GOT3 (cell line): ENCODE measurements at places on chromosomes 13 and 19.

- DNase-seq: no peak
Observed at GRCh38 chr13:47126432-47126831, 229.6 kb upstream of the HTR2A start.

GRCh38 chr13:113086031-113086750 is 19.4 kb upstream of the F7 start:
- DNase-seq: no peak

DNA sequence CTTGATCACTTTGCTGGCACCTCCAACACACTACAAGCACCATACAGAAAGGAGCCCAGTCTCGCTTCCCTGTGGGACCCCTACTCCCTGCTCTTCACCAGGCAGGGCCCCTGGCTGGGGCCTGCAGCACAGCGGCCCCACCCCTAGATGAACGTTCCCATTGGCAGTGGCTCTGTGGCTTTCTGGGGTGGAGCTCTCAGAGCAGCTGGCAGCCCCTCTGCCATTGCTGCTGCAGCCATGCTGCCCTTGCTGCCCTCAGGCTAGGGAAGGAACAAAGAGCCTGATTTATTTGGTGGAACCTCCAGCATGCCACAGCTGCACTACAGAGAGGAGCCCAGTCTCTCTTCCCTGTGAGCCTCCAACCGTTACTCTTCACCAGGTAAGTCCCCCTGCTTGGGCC is 5.8 kb downstream of the SIGLEC6 start:
- DNase-seq: no peak

DNA sequence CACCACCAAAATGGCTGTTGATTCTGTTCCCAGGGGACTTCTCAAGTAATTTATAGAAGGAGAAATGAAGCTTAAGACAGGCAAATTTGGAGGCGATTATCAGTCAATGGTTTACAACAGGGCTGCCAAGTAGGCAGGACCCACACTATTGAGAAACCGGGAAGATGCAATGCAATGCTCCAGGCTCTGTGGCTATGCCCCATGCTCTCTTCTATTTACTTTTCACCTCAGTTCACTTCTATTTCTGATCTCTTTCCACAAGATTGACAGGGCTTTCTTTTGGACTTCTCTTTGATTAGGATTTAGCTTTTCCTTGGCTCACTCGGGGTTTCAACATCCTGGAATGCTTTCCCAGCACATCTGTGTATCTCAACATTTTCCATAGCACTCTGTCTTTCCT is 12.7 kb upstream of the RCBTB2 start:
- DNase-seq: no peak

DNA sequence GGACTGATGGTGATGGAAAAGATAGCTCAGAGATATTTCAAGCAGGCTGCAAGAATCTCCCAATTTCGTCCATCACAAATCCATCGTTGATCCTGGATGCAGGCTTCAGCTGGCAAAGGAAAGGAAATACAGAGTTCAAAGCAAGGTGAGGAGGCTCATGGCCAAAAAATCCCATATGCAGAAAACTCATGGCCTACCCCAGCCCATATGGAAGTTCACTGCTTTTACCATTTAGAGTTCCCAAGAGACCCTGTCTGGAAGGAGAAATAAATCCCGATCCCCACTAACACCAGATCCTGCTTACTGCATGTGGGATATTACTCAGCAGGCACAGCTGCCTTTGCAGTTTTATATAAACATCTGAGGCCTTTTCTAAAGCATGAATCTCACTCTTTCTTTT is 412.9 kb upstream of the SPRY2 start:
- no peak for DNase-seq

DNA sequence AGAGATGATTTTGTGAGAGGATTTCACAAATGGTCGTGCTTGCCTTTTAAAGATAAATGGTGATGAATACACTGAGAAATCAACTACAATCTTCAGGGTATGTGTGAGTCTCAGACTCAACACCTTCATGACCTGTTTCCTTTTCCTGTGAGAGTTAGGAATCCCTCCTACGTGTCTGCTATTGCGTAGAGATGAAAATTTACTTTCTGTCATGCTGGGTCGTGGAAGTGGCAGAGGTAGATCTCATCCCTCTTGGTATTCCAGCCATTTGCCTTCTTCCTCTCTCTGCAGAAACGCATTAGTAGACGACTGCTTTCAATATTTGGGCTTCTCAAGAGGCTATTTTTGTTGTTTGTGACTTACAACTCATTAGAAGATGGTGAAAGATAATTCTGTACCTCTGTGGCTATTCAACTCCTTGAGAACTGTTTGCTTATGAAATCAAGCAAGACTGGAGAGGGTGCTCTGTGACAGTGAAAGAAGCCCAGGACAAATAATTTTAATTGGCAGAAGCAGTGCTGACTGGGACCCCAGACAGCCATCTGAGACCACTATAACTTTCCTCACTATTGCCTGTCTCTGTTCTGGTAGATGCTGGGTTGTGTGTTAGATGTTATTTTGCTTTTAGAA is 233.1 kb downstream of the LACC1 start:
- DNase-seq: no peak

- no peak for DNase-seq
Observed at GRCh38 chr13:46801858-46802257, 4.9 kb upstream of the ESD start.

DNA sequence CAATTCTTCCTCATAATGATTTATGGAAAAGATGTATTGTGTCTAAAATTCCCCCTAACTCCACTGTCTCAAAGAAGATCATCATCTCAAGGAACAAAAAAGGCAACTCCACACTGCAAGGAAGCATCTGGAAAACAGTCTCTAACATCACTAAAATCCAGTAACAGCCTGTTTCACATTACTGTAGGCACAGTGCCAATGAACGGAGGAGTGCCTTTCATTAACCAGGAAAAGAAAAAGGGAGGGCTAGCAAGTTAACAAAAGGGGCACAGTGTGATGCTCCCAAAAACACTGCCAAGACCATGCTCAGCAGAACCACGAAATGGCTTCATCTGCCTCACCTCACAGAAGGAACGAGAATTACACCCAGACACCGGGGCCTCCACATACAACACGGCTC is 8.5 kb downstream of the TMTC4 start:
- no peak for DNase-seq

- no peak for DNase-seq
Observed at GRCh38 chr13:45602183-45603170, 13.1 kb downstream of the ERICH6B start.

DNA sequence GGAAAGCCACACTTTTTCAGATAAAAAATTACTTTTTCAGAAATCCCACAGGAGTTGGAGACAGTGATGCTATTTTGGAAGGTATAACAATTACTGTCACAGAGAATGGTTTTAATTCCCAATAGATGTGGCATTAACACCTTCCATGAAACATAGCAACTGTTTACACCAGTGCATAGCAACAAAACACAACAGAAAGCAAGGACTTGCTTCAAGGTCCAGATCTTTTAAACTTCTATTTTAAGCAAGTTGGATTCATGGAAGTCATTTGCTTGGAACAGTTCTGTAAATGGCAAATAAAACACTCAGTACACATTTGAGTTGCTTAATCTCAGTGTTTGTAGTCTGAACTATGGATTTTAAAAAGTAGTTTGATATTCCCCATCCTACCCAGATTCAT is 385.9 kb upstream of the SPRY2 start:
- DNase-seq: no peak

- DNase-seq: no peak
Observed at GRCh38 chr19:32483574-32483973, 78.0 kb downstream of the DPY19L3 start.

DNA sequence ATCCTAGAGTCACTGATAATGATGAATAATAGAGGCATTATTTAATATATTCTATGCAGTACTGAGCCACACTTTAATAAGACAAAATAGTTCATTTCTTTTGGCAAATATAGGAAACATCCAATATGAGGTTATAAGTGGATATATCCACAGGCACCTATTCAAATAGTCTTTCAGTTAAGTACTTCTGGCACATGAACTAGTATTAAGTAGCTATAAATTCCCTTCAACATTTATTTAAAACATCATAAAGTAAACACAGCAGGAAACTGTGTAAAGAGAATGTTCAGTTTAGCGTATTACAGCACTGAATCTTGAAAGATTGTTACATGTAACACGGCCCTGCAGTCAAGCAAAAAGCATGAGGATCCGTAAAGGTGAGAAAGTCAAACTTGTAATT is 463.3 kb upstream of the KLF12 start:
- no peak for DNase-seq

- DNase-seq: no peak
Observed at GRCh38 chr13:110411688-110412059, 104.6 kb downstream of the COL4A2 start.

DNA sequence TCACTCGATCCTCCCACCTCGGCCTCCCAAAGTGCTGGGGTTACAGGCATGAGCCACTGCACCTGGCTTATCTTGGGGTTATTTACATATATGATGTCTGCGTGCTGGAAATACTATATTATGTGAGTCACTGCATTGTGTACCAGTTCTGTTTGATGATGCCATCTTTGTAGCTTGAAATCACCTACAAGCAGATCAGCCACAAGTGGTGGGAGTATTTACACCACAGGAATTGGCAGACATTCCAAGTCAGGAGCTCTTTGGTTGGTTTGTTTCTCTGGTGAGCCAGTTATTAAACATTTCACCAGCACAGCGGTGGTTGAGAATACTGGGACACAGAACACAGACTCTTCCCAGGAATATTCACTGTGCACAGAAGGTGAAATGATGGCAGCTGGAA is 4.5 kb upstream of the TIMM44 start:
- no peak for DNase-seq
